8988T (cell line): ENCODE measurements at places on chromosomes 11 and 22.
A peak's percentile ranks its signal among the peaks of the same experiment; 100 is the strongest.

GRCh38 chr11:111063726-111064517 lies 181.6 kb upstream of the POU2AF2 start:
- no peak for DNase-seq

- no peak for DNase-seq
Measured at GRCh38 chr11:7046474-7047175, 26.3 kb downstream of the NLRP14 start.

- DNase-seq, result no peak
Measured at GRCh38 chr11:14445542-14446530, 53.8 kb downstream of the COPB1 start.

DNA sequence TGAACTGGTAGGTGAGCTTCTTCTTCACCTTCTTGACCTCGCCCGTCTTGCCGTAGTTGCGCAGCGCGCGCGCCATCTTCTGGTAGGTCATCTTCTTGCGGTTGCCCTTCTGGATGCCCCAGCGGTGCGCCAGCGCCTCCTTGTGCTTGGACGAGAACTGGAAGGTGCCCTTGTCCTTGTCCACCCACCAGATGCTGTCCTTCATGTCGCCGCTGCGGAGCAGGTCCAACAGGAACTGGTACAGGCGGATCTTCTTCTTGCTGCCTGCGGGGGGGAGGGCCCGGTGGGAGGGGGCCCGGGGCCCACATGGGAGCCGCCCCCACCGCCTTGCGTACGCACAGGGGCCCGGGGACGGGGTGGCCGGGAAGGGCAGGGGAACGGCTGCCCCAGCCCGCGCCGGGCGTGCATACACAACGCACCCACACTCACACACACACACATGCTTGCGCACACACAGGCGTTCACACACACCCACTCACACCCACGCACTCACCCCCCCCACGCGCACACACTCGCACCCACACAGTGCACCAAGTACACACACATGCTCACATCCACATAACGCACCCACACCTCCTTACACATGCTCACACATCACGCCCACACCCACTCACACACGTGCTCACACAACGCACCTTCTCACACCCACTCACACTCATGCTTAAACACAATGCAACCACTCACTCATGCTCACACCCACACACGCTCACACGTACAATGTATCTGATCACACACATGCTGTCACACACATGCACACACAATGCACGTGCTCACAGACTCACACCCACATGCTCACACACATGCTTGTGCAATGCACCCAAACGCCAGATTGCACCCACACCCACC lies 3.0 kb upstream of the MYBPC3 start:
- peak; percentile 99 for DNase-seq

GRCh38 chr22:40922484-40923303 lies 28.5 kb upstream of the RBX1 start:
- DNase-seq, result no peak

GRCh38 chr22:28348613-28349609 lies 330.7 kb downstream of the TTC28 start:
- DNase-seq, result no peak

DNA sequence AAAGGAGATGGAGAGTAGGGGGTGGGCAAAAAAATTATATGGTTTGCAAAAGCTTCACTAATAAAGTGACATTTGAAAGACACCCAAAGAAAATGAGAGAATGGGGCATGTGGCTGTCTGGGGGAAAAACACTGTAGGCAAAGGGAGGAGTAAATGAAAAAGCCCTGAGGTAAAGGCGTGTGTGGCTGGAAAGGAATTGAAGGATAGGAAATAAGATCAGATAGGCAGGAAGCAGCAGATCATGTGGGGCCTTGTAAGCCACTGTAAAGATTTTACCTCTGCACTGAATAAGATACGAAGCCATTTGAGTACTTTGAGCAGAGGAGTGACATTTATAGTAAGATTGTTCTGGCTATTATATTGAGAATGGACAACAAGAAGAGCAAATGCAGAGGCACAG lies 49.8 kb upstream of the FDX1 start:
- no peak for DNase-seq

DNA sequence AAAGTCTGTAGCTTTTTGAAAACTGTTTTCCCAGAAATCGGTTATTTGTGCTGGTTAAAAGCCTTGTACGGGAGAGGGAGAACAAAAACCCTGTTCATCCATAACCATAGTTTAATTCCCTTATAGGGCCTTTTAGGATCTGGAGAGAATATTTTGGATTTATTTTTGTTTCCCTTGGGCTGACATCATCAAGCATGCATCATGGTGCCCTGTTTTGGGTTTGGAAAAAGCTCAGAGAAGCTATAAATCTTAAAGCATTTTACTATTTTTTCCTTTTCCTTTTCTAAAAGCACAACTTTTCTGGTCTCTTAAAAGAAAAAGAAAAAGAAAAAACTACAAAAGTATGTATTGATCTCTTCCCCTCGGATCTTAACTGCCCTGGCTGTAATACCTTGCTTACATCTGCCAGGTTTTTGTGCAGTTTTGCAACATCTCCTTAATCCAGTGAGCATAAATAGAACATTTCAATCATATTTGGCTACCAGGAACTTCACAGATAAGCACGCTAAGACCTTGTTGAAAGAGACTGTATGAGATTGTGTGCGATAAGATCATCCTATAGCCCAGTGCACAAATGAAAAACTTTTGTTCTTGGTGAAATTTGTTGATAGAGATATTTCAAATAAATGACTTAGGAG lies 88.0 kb downstream of the ZBTB16 start:
- no peak for DNase-seq

GRCh38 chr11:64879244-64879900 lies 951 bp upstream of the EHD1 start:
- peak; percentile 28 for DNase-seq
